Astrocyte of the hippocampus (primary cell): ENCODE measurements at places on chromosomes 5 and 9.
A peak's percentile ranks its signal among the peaks of the same experiment; 100 is the strongest.

- no peak for DNase-seq
These were observed 62.8 kb downstream of the GOLM1 start for GRCh38 chr9:86036555-86036954.

- DNase-seq = peak; percentile 95
These were observed 45.9 kb upstream of the PJA2 start for GRCh38 chr5:109455598-109456096.

DNA sequence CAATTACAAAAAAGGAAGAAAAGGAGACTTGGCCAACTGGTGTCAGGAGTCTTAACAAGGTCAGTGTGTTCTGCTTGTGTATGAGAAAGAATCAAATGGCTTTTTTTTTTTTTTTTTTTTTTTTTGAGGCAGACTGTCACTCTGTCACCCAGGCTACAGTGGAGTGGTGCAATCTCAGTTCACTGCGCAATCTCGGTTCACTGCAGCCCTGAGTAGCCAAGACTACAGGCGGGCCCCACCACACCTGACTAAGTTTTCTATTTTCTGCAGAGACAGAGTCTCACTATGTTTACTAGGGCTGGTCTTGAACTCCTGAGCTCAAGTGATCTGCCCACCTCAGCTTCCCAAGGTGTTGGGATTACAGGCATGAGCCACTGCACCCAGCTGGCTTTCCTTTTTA, 3.1 kb upstream of the IL7R start:
- no peak for DNase-seq

GRCh38 chr9:113238859-113239232, 17.5 kb downstream of the SLC31A1 start:
- DNase-seq = no peak

- DNase-seq = peak; percentile 35
These were observed 25.0 kb upstream of the FREM1 start for GRCh38 chr9:14935106-14935751.

DNA sequence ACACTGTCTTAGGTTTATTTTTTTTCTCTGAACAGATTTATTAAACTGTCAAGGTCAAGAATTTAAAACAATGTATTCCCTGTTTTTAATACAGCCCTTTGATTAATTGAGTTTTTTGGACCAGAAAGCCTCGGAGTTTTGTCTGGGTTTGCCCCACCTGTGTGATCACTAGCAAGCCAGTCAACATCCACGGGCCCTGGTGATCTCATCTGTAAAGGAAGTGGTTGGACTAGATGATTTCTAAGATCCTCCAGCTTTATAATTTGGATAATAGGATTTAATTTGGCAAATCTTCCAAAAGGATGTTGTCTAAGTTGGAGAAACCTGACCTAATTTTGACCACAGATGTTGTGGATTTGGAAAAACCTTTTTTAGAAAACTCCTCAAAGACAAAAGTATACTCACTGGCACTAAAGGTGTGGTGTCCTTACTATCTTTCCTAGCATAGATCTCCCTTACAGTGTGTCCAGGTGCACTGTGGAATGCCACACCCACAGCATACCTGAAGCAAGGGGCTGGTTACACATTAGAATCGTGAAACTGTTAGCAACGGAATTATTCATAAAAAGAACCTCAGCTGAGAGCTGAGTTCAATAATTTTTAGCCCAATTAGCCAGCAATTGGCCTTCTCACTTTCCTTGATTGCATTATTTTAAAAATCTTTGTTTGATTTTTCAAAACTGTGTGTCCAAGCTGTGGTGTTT, 195.6 kb upstream of the ELL2 start:
- no peak for DNase-seq

DNA sequence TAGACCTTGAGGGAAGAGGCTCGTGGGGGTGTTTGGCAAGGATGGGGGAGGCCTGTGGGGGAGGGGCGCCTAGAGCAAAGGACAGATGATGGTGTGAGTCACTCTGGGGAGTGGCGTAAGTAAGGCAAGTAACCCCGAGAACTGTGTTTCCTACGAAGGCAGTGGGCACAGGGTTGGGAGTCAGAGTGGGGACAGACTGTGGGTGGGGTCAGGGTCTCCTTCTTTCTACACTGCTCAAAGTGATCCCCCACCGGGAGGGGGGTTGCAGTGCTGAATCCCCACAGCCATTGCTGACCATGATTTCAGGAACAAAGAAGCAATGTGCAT, 136.8 kb downstream of the TENT4A start:
- no peak for DNase-seq

DNA sequence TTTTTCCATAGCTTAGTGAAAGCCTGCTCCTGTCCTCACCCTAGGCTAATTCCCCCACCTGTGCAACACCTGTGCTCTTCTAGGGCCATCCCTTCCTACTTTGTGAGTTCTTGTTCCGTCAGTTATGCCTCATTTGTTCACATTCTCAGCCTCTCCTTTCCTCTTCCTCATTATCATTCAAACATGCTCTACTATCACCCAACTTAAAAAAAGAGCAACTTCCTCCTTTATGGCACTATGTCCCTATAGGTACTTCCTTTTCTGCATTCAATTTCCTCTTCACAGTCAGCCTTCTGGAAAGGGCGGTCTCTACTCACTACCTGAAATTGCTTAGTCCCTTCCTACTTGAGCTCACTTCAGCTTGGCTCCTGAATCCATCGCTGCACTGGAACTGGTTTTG, 111.8 kb upstream of the LHFPL2 start:
- DNase-seq = no peak

DNA sequence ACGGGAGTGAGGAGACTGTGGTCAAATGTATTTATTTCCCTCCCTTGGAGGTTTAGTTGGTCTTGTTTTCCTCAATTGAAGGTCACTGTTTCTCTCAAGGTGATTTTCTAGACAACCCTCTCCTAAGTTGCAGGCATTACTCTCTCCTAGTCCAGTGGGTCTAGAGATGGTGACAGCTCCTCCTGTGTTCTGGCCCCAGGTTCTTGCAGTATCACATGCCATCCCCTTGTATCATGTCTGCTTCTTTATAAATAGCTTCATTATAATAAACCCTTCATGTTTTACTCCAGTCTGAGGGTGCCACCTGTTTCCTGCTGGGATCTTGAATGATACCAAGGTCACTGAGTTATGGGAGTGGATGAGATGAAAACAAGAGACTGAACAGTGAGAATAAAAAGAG, 208.0 kb upstream of the KCNN2 start:
- DNase-seq = no peak

- DNase-seq = peak; percentile 98
These were observed 169.9 kb downstream of the SLC28A3 start for GRCh38 chr9:84170521-84171141.

DNA sequence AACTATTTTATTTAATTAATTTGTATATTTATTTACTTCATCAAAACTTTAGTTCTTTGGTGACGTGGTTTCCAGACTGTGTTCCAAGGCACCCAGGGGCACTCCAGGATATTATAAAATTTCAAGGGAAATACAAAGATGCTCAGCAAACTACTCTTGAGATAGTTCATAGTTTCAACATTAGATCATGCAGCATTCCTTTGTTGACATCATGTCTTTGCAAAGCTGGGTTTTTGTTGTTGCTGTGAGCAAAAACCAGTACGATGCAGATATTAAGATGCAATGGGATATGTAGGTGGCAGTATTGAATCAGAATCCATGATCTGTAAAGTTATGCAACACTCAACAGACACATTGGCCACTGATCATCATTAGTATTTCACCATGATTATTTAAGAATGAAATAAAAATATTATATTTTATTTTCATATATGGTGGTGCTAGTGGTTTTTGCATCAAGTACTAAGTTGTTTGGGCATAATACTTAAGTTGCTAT, 219.7 kb downstream of the ADCY2 start:
- DNase-seq = peak; percentile 45

GRCh38 chr5:129904667-129905472, 605 bp downstream of the CHSY3 start:
- peak; percentile 69 for DNase-seq

GRCh38 chr5:20572614-20573013, 584.6 kb upstream of the CDH18 start:
- peak; percentile 46 for DNase-seq

- DNase-seq = no peak
These were observed 1426.5 kb upstream of the C9orf72 start for GRCh38 chr9:28999806-29000205.

- DNase-seq = peak; percentile 86
These were observed 142.7 kb upstream of the IER5L start for GRCh38 chr9:129320575-129321285.

GRCh38 chr9:97525451-97525850, 24.0 kb downstream of the TMOD1 start:
- no peak for DNase-seq

DNA sequence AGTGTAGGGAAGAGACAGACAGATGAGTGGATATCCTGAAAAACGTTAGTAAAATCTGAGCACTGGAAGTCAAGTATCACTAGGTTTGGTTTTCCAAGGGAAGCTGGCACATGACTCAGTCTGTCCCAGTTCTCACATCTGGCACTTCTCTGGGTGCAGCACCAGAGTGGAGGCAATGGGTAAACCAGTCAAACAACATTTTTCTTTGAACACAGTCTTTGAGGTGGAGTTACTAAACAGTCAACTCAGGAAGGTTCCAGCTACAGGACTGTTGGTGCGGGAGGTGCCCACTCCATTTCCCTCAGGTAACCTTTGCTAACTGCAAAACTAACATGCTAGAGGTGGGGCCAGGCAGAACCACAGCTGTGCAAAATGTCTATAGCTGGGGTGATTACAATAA, 301.4 kb upstream of the RFX3 start:
- no peak for DNase-seq

DNA sequence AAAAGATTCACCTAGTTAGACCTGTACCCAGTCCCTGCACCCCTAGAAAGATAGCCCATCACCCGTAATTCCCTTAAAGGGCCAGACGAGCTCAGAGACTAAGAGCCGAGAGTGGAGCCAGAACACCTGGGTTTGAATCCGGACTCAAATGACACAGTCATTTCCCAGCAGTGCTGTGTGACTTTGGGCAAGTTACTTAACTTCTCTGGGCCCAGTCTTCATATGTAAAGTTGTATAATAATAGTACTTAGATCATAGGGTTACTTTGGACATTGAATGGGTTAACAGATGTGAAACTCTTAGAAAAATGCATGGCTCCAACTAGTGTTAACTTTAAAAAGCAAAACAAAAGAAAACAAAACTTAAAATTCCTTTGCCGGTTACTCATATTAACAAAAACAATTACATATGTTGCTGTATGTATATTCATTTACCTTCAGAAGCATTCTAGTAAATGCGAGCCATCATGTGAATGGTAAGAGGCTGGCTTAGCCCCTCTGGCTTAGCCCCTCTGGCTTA, 40.4 kb upstream of the RASGRF2 start:
- no peak for DNase-seq

DNA sequence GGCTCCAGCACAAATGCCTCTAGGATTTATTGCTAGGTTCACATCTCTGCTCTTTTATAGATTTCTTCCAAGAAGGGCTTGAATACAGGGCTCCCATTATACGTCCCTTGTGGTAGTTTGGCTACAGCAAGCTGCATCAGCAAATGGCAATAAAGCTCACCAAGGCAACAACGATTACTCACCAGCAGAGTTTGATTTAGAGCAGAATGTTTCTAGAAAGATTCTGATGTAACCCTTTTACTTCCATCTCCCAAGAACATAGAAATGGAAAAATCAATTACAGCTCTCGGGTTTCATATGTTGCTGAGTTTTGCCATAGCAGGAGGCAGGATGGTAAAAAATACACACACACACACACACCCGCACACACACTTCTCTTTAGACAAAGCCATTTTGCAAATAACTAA, 124.2 kb upstream of the TNPO1 start:
- peak; percentile 16 for DNase-seq

- DNase-seq = no peak
These were observed 24.0 kb downstream of the VLDLR start for GRCh38 chr9:2645569-2645968.

DNA sequence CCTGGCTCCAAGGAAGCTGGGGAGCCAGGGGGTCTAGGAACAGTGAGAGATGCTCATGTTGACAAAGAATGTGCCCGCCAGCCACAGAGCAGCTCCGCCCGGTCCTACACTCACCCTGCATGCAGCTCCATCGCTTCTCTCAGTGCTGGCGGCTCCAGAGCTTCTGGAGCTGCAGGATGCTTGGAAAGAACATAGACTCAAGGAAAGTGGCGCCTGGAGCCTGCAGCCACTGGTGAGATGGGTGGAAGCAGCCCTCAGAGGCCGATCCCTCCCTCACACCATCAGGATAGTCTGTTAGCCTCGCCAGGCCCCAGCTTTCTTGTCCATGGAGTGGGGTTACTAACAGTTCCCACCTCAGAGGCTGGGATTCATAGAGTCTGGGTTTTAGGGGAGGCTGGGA, 26.4 kb upstream of the SLC6A19 start:
- DNase-seq = no peak

DNA sequence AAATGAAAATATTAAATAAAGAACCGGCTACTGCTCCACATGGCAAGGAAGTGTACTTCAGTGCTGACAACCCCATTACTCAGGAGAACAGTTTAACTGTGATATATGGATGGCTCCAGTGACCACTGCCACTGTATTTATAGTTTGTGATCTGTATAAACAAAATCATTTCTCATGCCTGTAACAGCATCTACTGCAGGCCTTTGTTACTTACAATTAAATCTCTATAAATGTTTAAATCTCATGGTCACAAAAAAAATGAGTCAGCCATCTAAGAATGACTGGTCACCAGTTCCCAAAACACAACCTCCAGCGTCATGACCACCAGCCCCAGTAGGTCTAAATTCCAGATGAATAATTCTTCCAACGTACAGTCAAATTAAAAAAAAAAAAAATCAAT, 24.6 kb downstream of the SERINC5 start:
- DNase-seq = peak; percentile 81

GRCh38 chr5:174910245-174910737, 185.9 kb downstream of the MSX2 start:
- peak; percentile 73 for DNase-seq

GRCh38 chr5:103166706-103167105, 46.6 kb downstream of the PPIP5K2 start:
- DNase-seq = no peak

- DNase-seq = peak; percentile 79
These were observed 57.0 kb downstream of the WNK2 start for GRCh38 chr9:93240891-93241334.

GRCh38 chr5:73446631-73447529, 1.7 kb downstream of the FOXD1 start:
- peak; percentile 63 for DNase-seq

DNA sequence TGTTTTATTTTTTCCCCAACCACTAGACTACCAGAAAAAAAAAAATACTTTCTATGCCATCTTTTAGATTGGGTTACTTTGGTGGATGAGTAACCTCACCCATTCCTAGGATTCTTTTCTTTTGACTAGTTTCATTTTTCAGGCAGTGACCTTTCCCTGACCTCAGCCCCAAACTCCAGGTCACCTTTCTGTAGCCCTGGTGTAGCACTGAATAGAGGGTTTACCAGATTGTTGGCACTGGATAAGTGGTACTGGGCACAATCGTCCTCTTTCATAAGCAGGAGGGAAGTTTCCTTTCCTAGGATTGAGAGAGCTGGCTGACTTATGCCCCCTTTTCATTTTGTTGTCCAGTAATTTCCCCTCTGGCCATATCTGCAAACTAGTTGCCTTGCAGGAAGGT, 169.4 kb upstream of the TMEM161B start:
- peak; percentile 80 for DNase-seq
